Activated gamma-delta T cell treated with Interleukin-2 at 50 U/mL for 16 hours (primary cell): ENCODE measurements at places on chromosomes 4 and X.
A peak's percentile ranks its signal among the peaks of the same experiment; 100 is the strongest.

GRCh38 chrX:115372152-115372551 is 82.6 kb downstream of the LUZP4 start:
- no peak for DNase-seq

DNA sequence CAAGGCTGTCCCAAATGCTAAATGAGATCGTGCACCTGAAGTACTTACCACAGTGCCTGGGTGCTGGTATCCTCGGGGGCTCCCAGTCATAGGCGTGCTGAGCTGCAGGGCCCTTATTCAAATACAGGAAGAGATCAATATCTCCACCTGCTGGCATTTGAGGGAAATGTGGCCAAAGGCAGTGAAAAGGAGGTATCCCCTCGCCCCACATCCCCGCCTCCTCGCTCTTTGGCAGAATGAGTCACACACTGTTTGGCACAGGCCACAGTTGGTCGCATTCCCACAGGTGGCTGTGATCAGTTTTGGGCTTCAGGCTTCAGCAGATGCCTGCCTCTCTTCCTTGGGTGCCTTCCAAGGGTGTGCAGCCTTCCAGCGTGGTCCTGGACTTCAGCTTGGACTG is 28.4 kb downstream of the ZNF185 start:
- DNase-seq: peak; percentile 18

- DNase-seq: no peak
Observed at GRCh38 chr4:155271557-155271956, 63.1 kb downstream of the NPY2R start.

DNA sequence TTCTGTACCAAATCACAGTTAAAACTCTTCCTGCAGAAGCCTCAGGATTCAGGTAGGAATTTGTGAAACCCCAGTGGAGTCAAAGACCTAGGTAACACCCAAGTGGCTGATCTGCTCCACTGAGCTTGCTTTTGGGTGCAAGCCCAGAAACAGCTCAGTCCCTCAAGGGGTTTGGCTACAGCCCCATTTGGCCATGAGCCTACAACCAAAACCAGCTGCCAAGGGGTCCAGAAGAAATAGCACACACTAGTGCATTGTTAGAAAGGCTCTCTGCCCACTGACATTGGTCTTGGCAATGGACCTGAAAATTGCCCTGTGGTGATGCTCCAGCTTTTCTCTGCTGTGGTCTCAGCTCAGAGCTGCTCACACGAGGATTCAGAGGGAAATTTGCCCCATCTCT is 577.4 kb upstream of the INTU start:
- no peak for DNase-seq

GRCh38 chr4:44652002-44652401 is 577 bp upstream of the YIPF7 start:
- DNase-seq: no peak

GRCh38 chrX:1462596-1463251 is 10.0 kb upstream of the ASMTL start:
- peak; percentile 71 for DNase-seq

DNA sequence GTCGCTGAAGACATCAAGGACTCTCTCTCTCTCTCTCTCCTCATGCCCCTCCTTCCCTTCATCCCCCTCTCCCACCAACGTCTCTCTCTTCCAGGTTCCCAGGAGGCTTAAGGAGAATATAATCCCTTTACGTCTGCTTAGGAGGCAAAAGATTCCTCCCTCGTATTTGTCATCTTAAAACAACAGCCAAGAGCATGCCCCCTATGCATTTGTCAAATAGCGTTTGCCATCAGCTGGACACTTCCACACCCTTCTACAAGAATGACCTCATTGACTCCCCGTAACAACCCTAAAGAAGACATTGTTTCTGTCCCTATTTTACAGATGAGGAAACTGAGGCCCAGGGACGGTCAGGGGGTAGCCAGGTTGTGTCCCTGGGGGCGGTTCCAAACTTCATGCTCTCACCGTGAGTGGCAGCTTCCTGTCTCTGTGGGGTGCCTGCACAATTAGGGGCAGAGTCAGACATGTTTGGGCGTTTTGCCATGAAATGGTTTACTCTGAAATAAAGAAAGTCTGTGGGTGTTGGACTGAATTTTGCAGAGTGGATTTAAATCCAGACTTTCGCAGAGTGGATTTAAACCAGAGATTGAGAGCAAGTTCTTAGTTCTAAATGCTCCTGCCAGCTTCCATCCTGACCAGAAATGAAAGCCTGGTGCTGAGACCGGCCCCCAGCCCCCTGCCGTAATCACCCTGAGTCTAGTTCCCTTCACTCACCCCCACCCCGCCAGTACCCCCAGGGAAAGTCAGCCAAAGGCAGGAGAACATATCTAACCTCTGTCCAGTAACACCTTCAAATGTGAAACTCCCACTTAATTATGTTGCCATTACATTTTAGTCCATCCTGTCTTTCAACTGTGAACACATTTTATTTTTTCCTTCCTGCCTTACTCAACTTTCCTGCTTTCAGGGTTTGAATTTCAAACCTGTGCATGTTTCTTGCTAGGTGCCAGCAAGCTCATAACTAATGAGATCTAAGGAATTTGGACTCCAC is 44.3 kb upstream of the TBL1X start:
- DNase-seq: no peak

DNA sequence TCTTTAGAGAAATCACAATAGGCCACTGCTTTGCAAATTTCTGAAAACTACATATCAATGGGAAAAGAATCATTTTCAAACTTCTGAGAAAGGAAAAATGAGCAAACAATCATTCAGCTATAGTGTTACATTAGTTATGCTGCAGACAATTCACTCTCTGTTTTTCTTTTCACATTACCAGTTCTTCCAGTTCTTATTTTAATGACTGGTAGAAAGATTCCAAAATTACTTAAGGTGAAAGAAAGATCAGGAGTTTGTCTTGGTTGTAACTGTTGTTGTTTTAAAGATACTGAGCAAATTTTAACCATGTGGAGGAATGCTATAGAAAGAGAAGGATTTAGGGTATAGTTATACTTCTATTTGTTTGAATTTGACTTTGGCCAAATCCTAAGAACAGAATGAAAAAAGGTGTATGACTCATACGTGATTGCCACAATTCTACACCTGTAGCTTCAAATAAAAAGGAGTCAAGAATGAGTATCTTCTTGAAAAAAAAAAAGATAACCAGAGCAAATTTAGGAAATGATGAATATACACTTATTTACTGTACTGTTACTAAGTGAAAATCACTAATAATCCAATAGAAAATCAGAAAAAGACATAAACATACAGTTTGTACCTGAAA is 21.0 kb upstream of the RASGEF1B start:
- no peak for DNase-seq

DNA sequence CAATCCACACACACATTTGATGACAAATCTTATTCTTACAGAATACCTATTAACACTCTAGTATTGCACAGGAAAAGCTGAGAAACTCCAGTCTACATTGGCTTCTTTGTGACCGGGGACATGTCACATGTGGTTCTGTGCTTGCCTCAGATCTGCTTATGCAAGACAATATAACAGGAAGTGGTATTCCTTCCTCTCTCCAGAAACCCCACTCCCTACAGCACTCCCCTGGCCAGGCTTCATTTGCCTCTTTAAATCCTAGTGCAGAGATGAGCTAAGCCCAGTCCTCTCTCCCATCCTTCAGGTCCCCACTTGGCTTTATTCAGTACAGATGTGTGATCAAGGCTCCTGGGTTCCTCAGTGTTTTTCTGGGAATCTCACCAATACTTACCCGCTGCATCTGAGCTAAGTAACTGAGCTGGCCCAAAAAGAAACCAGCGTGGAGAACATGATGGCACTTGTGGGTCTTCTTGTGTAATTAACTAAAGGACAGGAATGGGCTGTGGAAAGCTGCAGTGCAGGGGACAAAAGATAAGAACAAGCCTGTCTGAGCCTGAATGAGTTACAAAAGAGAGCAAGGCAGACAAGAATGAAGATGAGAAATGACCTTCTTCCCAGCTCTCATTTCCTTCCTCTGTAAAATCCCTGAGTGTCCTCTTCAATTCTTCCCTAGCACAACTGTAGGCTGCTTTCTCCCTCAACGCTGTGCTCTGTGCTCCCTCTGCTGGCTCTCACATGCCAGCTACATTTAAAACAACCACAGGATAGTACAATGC is 105.6 kb downstream of the HNRNPD start:
- peak; percentile 30 for DNase-seq

GRCh38 chr4:24116107-24116506 is 226.3 kb upstream of the PPARGC1A start:
- no peak for DNase-seq

GRCh38 chr4:184099535-184099966 is 118.1 kb downstream of the ENPP6 start:
- no peak for DNase-seq

DNA sequence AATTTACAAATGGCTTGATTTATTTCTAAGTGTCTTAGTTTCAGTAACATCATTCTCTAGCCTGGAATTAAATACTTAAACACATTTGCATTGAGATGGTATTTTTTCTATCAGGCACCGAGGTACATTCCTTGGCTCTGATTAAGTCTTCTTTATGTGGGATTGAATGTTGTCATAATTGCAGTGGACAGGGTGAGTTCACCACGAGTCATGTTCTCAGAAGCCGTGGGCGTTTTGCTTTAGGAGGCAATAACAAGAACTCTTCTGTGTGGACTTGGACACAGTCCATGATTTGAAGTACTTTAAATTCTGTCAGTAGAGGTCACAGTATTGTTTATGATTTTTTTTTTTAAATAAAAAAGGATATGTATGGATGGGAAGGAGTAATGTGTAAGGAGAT is 57.1 kb upstream of the EFHC2 start:
- no peak for DNase-seq

DNA sequence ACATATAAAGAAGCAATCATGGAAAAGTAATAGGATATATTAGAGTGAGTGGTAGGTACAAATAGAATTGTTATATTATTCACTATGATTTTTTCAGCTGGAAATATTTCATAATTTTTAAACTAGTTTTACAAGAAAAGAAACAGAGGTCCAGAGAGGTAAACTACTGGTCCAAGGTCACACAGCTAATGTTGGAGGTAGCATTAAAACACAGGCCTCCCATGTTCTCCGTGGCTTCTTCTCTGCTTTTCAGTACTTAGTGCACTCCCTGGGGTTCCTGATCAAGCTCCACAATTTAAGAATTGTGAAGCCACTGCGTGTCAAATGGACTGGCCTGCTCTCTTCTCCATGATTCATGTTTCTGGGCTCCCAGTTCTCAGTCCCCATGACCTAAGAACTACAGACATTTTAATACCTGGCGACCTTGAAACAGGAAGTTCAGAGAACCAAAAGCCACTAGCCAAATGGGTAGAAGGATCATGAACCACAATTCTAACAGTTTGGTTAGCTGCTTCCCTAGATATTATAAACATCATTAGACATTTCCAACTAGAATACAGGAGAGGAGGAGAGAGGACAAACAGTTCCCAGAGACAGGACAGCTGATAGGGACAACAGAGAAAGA is 172.0 kb upstream of the KLF3 start:
- no peak for DNase-seq

DNA sequence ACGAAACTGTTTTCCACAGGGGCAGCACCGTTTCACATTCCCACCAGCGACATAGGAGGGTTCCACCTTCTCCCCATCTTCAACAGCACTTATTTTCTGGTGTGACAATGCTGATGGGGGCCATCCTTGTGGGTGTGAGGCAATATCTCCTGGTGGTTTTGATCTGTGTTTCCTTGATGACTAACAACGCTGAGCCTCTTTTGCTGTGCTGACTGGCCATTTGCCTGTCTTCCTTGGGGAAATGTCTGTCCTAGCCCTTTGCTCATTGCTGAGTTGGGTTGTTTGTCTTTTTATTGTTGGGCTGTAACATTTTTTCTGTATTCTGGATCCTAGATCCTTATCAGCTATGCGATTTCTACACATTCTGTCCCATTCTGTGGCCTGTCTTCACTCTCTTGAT is 33.7 kb downstream of the ATP2B3 start:
- no peak for DNase-seq

- no peak for DNase-seq
Observed at GRCh38 chr4:82247171-82247570, 126.6 kb downstream of the HNRNPD start.

- DNase-seq: no peak
Observed at GRCh38 chr4:27357283-27357682, 496.6 kb downstream of the STIM2 start.

DNA sequence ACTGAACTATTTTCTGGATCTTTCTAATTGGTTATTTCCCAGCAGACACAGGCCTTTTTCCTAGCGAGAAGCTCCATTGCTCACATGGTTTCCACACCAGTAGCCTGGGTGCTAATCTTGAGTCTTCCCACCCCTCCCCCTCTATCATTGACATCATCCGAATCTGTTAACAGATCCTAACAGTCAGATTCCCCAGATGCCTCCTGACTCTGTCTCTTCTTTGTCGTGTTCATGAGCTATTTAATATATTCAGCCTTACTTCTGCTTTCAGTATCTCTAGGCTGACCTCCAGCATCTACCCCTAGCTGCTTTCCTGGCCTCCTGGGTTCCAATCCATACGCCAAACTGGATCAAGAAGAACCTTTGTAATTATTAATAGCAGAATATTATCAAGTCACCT is 85.0 kb downstream of the CLNK start:
- no peak for DNase-seq

- no peak for DNase-seq
Observed at GRCh38 chrX:16739574-16739973, 20.2 kb downstream of the SYAP1 start.

- peak; percentile 14 for DNase-seq
Observed at GRCh38 chrX:78024349-78025059, 55.1 kb upstream of the PGAM4 start.

DNA sequence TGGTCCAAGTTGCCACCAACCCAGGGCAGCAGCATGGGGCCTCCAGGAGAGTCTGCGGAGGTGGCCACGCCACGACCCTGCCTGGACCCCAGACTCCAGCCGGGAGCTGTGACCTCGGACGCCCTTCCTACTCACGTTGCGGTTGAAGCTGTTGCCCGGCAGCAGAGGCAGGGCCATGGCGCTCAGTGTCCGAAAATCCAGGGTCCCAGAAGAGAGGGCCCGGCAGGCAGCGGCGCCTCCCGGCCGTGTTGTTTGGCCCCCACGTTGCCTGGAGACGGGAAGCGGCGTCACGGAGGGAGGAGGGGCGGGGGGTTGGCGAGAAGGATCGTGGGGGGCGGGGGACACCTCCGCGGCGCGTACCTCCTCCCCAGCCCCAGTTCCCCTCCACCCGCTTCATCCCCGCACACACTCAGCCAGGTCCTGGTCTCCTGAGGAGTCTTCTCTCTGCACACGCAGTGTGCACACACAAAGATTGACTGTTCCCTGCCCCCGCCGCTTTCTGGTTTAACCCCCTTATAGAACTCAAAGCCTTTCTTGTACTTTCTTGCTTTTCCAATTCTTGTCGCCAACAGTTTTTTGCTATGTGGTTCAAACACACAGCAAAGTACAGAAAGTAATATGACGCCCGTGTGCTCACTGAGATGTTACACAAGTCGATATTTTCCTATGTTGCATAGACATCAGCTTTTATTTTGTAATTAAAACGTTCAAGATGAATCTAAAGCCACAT is at the start of gene EFHC2:
EFHC2 (minus strand) TSS at position 261 of the 730 bp plus-strand sequence; CDS start at position 177, 84 bp downstream.
- DNase-seq: peak; percentile 51

- no peak for DNase-seq
Observed at GRCh38 chrX:119745283-119745848, 13.0 kb upstream of the SOWAHD start.

GRCh38 chrX:154532690-154533089 is 14.0 kb downstream of the G6PD start:
- no peak for DNase-seq
